ENCODE measurements at places on chromosomes 13 and 19.

- no peak for DNase-seq
These were observed 670 bp upstream of the CHAF1A start for GRCh38 chr19:4401769-4402170.

DNA sequence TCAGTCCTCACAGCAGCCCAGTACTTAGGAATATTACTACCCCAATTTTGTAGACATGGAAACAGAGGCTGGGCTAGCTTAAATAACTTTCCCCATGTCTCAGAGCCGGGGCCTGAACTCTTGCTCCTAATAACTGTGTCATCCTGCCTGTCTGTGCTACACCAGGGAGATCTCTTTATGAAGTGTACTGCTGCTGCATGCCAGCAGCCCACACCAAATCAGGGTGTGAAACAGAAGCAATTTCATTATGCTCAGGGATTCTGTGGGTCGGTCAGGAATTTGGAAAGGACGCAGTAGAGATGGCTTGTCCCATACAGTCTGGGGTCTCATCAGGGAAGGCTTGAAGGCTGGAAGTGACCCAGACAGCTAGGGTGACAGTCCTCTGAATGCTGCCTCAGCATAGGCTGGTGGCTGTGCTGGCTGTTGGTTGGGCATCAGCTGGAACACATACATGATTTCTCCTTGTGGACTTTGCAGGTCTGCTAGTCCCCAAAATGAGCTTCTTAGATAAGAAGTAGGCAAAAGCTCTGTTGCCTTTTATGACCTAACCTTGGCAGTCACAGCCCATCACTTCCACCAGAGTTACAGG is 22.6 kb downstream of the ZNF507 start:
- DNase-seq, result no peak

GRCh38 chr19:8158411-8159074 is 9.2 kb upstream of the FBN3 start:
- no peak for DNase-seq

- DNase-seq, result no peak
These were observed 190.0 kb upstream of the IRS2 start for GRCh38 chr13:109976206-109976997.

DNA sequence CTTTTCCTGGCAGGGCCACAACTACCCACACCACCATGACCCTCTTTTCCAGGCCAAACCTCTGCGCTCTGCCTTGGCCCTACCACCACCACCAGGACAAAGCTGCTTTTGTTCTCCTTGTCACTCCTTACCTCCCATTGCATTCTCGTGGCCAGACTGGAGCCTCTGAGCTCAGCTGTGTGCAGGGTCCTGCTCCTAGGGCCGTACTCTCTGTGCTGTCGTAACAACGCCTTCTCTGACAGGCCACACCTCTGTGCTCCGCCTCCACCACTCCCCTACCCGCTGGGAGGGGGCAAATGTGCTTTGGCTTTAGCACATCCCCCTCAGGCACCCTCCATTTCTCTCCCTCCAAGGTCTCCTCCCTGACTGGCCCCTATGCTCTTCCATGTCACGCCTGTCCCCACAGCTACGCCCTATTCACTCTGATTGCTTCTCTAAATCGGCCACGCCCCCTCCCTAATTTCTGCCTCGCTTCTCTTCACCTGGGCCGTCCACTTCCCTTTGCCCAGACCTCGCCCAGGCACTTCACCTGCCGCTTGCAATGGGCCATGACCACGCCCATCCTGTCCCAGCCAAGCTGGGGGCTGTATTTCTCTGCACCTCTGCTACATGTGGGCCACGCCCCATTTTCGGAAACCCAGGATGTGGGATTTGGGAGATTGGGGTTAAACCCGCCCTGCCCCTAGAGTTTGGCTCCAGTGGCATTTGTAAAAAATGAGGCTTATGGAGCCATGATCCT is 472.3 kb downstream of the KLF12 start:
- DNase-seq, result no peak

DNA sequence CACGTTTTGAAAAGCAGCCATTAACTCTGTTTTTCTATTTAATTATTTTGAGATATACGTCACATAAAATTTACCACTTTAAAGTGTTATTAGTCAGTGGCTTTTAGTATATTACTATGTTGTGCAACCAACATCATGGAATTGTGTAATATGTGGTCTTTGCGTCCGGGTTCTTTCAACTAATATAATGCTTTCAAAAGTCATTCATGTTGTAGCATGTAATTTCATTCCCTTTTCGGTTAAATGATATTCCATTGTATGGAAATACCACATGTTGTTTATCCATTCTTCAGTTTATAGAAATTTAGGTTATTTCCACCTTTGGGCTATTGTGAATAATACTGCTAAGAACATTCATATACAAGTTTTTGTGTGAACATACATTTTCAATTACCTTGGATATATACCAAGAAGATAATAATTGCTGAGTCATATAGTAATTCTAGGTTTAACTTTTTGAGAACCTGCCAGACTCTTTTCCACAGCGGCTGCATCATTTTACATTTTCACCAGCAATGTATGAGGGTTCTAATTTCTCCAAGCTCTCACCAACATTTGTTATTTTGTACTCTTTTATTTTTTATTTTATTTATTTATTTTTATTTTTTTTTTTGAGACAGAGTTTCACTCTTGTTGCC is 28.1 kb upstream of the CLDN10 start:
- no peak for DNase-seq

DNA sequence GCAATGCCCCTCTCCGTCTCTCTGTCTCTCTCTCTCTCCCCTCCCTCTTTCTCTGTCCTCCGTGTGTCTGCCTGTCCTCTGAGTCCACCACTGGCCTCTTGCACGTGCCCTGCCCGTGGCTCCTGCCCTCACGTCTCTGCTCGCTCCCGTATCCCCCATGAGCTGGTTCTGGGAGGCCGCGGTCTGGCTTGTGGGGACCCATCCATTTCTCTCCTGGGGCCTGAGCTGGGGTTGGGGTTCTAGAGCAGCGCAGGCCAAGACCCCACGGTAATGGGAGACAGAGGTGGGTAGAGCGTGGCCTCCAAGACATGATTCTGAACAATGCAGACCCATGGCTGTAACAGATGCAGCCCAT is 19.0 kb downstream of the C2CD4C start:
- no peak for DNase-seq

DNA sequence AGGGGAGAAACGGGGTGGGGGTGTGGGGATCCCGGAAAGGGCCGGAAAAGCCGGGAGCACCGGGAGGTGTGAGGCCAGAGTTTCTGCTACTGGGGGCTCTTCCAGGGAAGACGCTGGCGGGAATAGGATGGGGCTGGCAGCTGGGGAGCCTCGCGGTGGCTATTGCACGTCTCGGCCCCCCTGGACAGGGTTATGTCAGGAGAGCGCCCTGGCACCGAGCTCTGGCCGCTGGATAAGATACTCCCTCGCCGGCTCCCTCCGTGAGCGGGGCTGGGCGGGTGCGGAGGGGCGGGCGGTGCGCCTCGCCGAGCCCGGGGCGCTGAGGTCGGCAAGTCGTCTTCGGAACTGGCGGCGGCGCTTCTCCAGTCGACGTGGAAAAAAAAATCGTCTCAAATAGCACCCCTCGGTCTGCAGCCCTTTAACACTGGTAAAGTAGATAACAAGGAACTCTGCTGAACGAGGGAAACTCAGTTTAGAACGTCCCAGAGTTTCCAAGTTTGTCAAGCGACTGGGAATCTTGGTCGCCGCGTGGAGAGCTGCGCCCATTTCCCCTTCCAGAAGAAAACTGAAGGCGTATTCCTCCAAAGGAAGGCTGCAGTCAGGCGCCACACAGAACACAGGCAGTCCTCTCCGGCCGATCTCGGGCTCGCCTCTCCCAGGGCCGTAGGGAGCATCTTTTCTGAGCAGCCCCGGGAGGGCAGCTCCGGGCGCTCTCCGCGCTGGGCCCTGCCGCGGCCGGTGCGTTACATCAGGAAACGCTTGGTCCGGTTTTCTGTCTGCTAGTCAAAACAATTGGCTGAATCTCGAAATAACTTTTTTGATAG is 115.1 kb downstream of the KCNRG start:
- no peak for DNase-seq

- DNase-seq, result peak; percentile 76
These were observed 44.3 kb upstream of the SIAH3 start for GRCh38 chr13:45895881-45896280.

- no peak for DNase-seq
These were observed 6.8 kb downstream of the LILRA1 start for GRCh38 chr19:54600212-54600611.

- DNase-seq, result no peak
These were observed 59.2 kb downstream of the EDNRB start for GRCh38 chr13:77859450-77859849.

DNA sequence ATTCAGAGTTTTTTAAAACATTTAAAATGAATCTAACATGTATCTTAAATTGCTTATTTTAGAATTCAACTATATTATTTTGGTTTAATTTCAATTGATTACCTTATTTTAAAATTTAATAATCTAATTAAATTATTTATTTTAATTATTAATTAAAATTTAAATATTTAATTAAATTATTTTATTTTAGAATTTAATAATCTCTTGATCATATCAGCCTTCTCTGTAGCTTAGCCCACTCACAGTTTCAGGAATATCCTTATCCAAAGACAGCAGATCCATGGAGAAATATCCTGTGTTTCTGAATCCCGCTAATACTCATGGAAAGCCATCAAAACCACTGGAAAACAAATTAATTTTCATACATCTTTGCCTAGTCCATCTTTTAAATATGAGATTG is 1669.2 kb downstream of the PCDH9 start:
- no peak for DNase-seq

GRCh38 chr13:99894840-99895443 is 76.6 kb downstream of the ZIC5 start:
- DNase-seq, result no peak

DNA sequence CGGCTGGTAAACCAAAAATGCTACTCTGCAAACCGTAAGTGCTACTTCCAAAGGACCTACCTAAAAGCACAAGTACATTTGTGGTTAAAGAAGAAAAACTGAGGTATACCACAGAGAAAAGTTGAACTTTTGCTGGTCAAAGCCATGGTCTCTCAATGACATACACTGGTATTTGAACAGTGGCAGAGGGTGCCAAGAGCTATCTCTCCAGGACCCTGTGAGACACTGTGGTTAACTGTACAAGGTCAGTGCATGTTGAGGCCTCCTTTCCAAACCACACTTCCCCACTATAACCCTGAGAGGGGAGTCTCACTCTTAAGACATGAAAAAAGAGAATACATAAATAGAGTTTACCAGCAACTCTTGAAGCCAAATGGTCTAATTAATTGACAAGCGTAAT is 49.5 kb downstream of the COL4A1 start:
- no peak for DNase-seq

- no peak for DNase-seq
These were observed 22.2 kb downstream of the SIGLEC5 start for GRCh38 chr19:51607920-51608562.

- DNase-seq, result no peak
These were observed 14.7 kb downstream of the DNASE2 start for GRCh38 chr19:12866416-12867119.

DNA sequence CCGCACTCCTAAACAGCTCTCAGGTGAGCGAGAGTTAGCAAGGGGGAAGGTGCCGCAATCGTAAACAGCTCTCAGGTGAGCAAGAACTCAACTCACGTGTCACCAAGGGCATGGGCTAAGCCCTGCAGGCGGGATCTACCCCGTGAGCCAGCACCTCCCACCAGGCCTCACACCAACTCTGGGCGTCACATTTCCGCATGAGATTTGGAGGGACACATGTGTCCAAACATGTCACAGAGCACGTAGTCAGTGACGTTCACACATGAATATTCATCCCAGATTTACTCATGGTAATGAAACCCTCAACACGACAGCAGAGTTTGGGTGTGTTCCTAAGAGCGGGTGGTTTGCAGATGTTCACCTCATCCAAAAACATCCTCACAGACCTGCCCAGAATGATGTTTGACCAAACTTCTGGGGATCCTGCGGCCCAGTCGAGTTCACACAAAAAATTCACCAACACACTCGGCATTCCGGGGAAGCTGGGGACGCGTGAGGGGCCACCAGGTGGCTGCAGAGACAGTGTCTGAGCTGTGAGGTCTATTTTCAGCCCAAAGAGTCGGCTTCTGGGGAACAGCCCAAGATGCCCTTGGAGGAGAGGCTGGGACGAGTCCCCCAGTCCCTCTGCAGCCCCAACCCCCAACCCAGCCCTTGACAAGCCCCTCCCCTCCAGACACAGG is 19.6 kb downstream of the C2CD4C start:
- no peak for DNase-seq

- no peak for DNase-seq
These were observed 1.3 kb downstream of the IZUMO1 start for GRCh38 chr19:48745208-48745995.

- no peak for DNase-seq
These were observed 22.2 kb downstream of the AP2S1 start for GRCh38 chr19:46828484-46828883.

DNA sequence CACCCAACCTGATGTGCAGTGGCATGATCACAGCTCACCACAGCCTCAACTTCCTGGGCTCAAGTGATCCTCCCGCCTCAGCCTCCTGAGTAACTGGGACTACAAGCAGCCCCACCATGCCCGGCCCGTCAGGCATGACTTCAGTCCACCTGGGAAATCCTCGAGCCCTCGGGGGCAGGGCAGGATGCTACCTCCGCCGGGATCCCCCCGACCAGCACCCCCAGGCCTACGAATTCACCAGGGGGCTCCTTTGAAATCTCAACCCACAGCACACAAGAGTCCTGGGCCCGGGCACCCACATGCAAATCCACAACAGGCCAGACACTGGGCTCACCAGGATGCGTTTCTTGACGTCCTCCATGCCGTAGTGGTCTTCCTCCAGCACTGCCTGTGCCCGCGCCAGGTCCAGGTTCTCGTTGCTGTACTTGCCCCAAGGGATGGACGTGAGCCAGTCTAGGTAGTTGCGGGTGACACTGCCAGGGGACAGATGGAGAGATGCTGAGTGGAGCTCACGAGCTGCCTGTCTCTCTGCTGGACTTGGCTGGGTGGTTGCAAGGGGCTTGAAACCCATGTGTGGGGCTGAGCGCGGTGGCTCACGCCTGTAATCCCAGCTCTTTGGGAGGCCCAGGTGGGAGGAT is 10.5 kb downstream of the RPL36 start:
- DNase-seq, result no peak

- DNase-seq, result no peak
These were observed 701 bp upstream of the HIF3A start for GRCh38 chr19:46296202-46296480.

GRCh38 chr19:15320116-15320515 is 12.2 kb downstream of the BRD4 start:
- DNase-seq, result no peak

- peak; percentile 42 for DNase-seq
These were observed 1.3 kb upstream of the TDRD12 start for GRCh38 chr19:32718286-32718685.

GRCh38 chr13:25237083-25237482 is 50.2 kb downstream of the MTMR6 start:
- no peak for DNase-seq

GRCh38 chr13:37277435-37278144 is 172.1 kb upstream of the CSNK1A1L start:
- DNase-seq, result no peak

GRCh38 chr13:28958018-28958417 is 137.9 kb downstream of the MTUS2 start:
- DNase-seq, result no peak

DNA sequence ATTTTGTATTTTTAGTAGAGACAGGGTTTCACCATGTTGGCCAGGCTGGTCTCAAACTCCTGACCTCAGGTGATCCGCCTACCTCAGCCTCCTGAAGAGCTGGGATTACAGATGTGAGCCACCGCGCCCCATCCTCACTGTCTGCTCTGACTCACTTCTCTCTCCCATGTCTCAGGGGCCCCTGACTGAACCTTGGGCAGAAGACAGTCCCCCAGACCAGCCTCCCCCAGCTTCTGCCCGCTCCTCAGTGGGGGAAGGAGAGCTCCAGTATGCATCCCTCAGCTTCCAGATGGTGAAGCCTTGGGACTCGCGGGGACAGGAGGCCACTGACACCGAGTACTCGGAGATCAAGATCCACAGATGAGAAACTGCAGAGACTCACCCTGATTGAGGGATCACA is 5.0 kb downstream of the SIGLEC9 start:
- no peak for DNase-seq

All from urinary bladder (tissue), 4 donors.